T-helper 17 cell (primary cell): ENCODE measurements at places on chromosomes 3 and 15.

DNA sequence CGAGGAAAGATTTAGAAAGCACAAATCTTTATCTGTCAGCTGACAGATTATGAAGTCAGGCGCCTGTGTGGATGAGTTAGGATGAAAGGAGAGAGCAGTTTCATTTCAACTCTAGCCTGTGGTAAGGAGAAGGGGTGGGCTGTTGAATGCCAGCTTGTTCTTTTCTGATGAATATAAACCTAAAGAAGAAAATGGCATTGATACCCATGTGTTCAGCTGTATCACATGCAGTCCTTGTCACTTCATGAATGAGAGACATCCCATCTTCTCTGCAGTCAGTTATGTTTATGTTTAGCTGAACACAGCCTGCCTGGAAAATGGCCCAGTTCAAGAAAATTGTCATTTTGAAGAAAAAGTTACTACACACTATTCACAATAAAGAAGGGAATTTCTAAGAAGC is 345.7 kb upstream of the RBMS3 start:
- no peak for DNase-seq
- H3K27ac ChIP-seq: no peak overlapping the region
- H3K4me3 ChIP-seq: no peak overlapping the region
- no peaks in the 10 kb centered on the region for H3K4me1 ChIP-seq
- no peaks in the 10 kb centered on the region for H3K27me3 ChIP-seq
- no peaks in the 10 kb centered on the region for H3K36me3 ChIP-seq

DNA sequence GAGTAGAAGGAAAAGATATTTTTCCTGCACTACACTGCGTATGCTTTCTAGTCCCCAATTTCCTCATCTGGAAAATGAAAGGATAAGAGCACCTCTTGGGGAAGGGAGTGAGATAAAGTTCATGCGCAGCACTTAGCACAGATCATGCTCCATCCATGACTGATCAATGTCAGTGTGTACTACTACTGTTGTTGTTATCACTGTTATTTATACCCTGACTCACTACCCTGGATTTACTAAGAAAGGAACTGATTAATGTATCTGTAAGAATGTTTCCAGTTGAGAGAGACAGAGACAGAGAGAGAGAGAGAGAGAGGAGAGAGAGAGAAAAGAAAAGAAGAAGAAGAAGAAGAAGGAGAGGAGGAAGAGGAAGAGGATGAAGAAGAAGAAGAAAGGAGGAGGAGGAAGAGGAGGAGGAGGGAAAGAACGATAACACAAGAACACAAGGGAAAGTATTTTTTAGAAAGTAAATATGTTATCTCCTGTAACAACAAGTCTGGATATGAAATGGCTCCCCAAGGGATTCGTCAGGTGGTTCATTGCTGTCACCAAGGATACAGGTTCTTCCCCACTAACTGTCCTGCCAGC is 212.2 kb upstream of the PROK2 start:
- H3K4me1 ChIP-seq: no peaks in the 10 kb centered on the region
- H3K27me3 ChIP-seq: peaks cover 9% of the 10 kb centered on the region
- H3K4me3 ChIP-seq: no peak overlapping the region
- H3K36me3 ChIP-seq: no peaks in the 10 kb centered on the region

DNA sequence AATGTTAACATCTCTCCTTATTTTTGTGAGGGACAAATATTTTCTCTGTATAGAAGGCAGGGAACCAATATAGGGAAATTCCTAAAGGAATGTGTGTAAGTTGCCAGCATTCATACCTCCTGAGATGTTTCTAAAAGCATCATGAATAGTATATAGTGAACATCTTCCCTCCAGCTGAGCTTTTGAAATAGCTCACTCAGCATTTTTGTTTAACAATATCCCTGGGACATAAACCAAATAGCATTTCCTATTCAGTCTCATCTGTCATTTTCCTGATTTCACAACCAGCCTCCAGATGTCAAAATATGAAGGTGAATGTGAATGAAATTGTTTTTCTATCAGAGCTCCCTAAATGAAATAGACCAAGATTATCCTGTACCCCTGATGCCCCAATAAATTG is 137.2 kb downstream of the PPM1L start:
- no peak overlapping the region for H3K4me3 ChIP-seq
- no peak overlapping the region for H3K27ac ChIP-seq
- no peaks in the 10 kb centered on the region for H3K4me1 ChIP-seq
- H3K36me3 ChIP-seq: no peaks in the 10 kb centered on the region
- no peak for DNase-seq

- peaks cover 2% of the 10 kb centered on the region for H3K36me3 ChIP-seq
- H3K4me1 ChIP-seq: peaks cover 10% of the 10 kb centered on the region
- peak overlapping the region; percentile 77 for H3K4me3 ChIP-seq
- H3K27ac ChIP-seq: no peak overlapping the region
- no peak for DNase-seq
- no peaks in the 10 kb centered on the region for H3K27me3 ChIP-seq
These were observed 428 bp downstream of the LYSMD4 start for GRCh38 chr15:99732751-99733267.

DNA sequence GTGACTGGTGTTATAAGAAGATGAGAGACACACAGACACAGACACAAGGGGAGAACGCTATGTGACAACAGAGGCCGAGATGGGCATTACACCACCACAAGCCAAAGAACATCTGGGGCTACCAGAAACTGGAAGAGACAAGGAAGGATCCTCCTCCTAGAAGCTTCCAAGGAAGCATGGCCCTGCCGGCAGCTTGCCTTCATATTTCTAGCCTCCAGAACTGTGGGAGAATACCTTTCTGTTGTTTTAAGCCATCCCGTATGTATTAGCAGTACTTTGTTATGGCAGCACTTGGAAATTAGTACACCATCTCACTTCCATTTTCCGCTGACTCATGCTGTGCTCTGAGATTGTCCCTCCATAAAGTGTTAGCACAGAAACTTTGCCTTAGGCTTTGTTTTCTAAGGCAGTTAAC is 38.7 kb upstream of the CA12 start:
- H3K36me3 ChIP-seq: no peaks in the 10 kb centered on the region
- H3K4me3 ChIP-seq: no peak overlapping the region
- H3K4me1 ChIP-seq: peaks cover 4% of the 10 kb centered on the region
- peaks cover 9% of the 10 kb centered on the region for H3K27me3 ChIP-seq
- H3K27ac ChIP-seq: no peak overlapping the region

DNA sequence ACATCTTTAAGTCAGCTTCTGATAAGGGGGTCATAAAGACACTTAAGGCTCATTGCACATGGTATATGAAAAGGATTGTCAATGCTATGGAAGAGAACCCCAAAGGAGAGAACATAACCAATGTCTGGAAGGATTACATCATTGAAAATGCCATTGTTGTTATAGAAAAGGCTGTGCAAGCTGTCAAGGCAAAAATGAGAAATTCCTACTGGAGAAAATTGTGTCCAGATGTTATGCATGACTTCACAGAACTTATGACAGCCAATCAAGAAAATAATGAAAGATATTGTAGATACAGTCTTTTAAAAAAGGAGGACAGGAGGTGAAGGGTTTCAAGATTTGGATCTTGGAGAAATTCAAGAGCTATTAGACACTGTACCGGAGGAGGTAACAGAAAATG is 96.3 kb upstream of the MBNL1 start:
- peaks cover 3% of the 10 kb centered on the region for H3K36me3 ChIP-seq
- H3K27ac ChIP-seq: peak overlapping the region; percentile 44
- no peak for DNase-seq
- peaks cover 6% of the 10 kb centered on the region for H3K4me1 ChIP-seq
- no peaks in the 10 kb centered on the region for H3K27me3 ChIP-seq
- no peak overlapping the region for H3K4me3 ChIP-seq

DNA sequence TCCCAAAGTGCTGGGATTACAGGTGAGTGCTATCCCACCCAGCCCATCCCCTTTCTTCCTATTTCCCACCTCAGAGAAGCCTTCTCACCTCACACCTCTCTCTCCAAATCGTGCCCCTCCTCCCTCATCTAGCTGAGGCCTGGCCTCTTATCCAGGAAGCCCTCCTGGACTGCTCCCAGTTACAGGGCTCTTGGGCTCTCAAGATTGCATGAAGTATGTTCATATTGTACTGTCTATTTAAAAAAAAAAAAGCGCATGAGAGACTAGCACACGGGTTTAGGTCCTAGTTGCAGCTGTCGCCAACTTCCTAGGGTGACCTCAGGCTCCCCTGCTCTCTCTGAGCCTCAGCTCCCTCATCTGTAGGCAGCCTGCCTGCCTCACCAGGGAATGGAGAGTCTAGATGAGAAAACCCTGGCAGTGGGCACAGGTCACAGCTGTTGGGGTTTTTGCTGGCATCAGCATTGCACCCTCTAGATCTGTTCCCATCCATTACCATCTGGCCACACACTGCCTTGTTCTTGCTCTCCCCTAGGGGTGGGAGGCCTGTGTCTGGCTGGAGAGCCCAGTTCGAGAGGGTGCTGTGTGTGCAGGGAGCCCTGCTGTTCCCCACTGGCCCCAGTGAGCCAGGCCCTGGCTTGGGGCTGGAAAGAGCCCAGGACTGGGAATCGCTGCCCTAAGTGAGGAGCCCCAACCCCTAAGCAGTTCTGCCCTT is 24.2 kb upstream of the C15orf39 start:
- H3K4me1 ChIP-seq: peaks cover 3% of the 10 kb centered on the region
- DNase-seq: no peak
- peaks cover 50% of the 10 kb centered on the region for H3K27me3 ChIP-seq
- H3K36me3 ChIP-seq: no peaks in the 10 kb centered on the region
- H3K27ac ChIP-seq: no peak overlapping the region

DNA sequence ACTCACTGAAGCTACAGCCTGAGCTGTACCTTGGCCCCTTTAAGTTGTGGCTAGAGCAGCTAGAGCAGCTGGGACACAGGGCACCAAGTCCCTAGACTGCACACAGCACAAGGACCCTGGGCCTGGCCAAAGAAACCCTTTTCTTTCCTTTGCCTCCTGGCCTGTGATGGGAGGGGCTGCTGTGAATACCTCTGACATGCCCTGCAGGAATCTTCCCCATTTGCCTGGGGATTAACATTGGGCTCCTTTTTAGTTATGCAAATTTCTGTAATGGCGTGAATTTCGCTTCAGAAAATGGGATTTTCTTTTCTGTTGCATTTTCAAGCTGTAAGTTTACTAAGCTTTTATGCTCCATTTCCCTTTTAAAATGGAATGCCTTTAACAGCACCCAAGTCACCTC is 611.2 kb upstream of the ARPP21 start:
- H3K36me3 ChIP-seq: no peaks in the 10 kb centered on the region
- H3K4me1 ChIP-seq: no peaks in the 10 kb centered on the region
- no peaks in the 10 kb centered on the region for H3K27me3 ChIP-seq
- DNase-seq: no peak
- H3K4me3 ChIP-seq: no peak overlapping the region
- no peak overlapping the region for H3K27ac ChIP-seq

DNA sequence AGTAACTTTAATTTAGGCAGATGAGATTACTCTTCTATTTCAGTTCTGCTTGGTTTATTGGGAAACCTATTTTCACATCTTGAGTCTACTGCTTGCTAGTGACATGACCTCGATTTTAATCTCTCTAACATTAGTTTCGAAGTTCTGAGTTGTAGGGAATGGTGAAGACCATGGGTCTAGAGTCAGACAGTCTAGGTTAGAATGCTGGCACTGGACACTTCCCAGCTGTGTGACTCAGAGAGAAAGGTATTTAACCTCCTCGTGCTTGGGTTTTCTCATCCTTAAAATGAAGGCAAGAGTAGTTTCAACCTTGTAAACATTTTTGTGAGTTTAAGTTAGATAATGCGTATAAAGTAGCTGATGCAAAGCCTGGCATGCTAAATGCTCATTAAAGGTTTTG is 422.1 kb downstream of the GRM7 start:
- H3K4me1 ChIP-seq: no peaks in the 10 kb centered on the region
- no peaks in the 10 kb centered on the region for H3K36me3 ChIP-seq
- no peaks in the 10 kb centered on the region for H3K27me3 ChIP-seq
- DNase-seq: no peak

DNA sequence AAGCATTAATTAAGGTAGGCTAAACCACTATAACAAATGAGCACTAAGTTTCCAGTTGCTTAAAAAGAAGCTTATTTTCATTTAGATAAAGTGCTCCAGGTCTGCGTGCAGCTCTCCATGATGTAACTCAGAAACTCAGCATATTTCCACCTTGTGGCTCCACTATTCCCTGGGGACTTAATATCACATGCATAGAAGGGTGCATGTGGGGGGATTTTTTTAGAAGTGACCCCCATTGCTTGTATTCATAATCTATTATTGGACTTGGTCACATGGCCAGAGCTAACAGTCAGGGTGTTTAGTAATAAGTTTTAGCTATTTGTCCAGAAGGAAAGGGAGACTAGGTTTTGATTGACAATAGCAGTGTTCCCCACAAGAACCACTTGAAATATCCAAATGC is 86.8 kb downstream of the TMCO5A start:
- no peak overlapping the region for H3K4me3 ChIP-seq
- H3K4me1 ChIP-seq: no peaks in the 10 kb centered on the region
- peaks cover 20% of the 10 kb centered on the region for H3K27me3 ChIP-seq

DNA sequence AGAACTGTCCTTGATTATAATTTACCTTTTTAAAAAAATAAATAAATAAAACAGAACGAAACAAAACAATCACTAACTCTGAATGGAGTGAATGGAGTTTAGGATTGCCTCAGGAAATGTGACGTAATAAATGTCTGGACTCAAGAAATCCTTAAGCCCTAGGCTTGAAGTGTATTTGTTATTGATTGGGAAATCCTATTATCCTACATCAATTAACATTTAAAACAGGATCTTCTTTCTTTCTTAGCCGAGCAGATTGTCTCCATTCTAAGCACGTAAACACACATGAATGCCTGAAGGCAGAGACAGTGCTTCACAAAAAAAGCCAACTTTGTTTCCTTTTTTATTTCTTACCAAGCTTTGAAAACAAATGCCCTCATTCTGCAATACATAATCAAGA is 33.4 kb downstream of the KAT2B start:
- H3K27ac ChIP-seq: peak overlapping the region; percentile 57
- no peaks in the 10 kb centered on the region for H3K27me3 ChIP-seq
- H3K4me1 ChIP-seq: peaks cover 31% of the 10 kb centered on the region

DNA sequence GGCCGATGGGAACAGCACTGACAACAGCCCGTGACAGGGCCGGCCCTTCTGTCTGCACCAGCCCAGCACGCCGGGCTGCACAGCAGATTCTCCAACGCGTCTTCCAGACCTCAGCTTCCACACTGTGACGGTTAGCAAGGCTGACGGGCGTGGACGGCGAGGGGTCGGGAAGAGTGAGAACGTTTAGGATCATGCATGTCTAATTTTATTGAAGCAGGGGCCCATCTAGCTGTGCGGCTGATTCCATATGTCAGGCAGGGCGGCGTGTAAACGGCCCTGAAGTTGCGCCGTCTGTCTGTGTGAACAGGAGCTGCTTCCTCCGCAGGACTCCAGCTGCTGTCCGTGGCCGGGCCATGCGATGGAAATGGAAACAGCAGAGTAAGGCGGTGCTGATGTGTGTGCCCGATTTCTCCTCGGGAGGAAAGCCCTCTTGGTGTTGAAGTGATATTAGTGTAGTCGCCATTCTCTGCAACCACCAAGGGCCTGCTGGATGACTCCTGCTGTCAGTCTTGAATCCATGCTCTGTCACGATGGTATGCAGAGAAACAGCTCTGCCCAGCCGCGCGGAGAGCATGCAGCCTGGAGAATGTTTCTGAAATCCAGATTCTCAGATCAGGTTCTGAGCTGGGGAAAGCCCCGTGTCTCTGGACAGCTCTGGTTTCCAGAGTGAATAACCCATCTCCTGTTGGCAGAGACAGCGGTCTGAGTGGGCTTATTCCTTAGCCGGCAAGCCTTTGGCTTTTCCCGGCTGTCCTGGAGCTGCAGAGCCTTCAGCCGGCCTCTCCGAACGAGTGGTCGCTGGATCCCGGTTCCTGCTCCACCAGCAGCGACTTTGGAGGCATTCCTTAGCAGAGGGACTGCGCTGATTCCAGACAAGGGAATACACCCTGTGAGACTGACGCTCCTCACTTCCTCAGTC is 158.1 kb upstream of the UBE3A start:
- no peaks in the 10 kb centered on the region for H3K36me3 ChIP-seq
- no peaks in the 10 kb centered on the region for H3K4me1 ChIP-seq
